ENCODE measurements at places on chromosomes 13 and 19.

GRCh38 chr13:113843063-113843654 is 20.7 kb downstream of the GAS6 start:
- DNase-seq: no peak

DNA sequence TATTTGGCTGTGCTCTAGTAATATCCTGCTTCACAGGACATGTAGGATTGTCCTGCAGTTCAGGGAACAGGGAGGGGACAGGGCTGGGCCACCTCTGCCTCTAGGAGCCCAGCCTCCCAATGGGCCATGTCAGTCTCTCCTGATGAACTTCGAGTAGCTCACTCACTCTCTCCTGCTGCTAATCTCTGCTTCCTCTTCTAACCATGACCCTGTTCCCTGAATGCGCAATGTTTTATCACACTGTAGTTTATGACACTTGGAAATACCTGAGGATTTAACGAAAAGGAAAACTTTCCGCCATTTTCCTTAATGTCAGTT is 9.2 kb downstream of the PARP4 start:
- no peak for DNase-seq

- DNase-seq: no peak
These were observed 1.2 kb downstream of the PPP1R37 start for GRCh38 chr19:45094137-45094536.

DNA sequence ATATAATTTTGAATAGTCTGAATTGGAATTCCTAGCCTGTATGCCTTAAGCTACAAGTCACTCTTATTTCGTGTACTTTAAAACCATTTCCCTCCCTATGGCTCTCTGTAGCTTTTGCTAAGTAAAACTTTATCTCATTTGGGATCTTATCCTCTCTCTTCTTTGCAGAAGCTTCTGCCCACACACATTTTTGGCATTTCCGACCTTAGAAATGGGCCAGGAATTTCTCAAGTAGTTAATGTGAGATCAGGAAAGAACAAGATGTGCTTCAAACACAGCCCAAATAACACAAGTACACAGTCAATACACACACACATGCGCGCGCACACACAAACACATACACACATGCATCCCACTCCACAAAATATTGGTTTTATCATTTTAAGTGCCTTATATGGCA is 931.0 kb upstream of the MIR17HG start:
- DNase-seq: no peak

DNA sequence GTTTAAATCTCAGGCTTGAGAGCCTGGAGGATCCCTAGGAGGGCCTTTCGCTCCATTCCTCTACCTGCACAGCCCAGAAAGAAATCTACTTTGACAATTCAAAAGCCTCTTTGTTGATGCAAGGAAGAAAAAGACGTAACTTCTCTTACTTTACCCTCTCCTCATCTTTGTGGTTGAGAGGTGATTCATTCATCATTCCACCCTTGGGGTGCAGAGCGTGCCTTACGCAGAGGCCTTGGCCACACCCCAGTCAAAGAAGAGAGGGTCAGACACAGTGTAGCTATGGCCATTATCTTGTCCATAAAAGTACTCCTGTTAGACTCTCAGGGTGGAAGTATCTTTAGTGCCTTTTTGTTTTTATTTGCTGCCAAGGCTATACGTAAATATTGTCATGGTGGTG is 184.0 kb downstream of the IRS2 start:
- DNase-seq: no peak

Measured in C1 segment of cervical spinal cord (tissue), 14 donors.